ENCODE measurements at places on chromosomes 13 and 19.

DNA sequence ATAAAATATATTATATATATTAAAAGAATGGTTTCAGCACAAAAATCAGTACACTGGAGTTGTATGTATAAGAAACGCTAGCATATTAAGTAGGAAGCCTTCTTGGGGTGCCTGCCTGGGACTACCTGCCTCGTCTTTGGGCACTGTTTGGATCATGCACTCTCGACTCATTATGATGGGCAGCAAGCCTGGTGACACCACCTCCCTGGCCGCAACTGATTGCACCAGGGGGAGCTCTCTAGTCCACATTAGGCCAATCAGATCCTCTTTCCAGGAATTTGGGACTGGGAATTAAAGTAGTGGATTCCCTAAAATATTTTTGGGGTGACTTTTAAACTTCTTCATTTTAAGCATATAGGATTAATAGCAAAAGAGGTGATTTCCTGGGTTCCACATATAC, 56.0 kb upstream of the RGCC start:
- DNase-seq, result no peak

DNA sequence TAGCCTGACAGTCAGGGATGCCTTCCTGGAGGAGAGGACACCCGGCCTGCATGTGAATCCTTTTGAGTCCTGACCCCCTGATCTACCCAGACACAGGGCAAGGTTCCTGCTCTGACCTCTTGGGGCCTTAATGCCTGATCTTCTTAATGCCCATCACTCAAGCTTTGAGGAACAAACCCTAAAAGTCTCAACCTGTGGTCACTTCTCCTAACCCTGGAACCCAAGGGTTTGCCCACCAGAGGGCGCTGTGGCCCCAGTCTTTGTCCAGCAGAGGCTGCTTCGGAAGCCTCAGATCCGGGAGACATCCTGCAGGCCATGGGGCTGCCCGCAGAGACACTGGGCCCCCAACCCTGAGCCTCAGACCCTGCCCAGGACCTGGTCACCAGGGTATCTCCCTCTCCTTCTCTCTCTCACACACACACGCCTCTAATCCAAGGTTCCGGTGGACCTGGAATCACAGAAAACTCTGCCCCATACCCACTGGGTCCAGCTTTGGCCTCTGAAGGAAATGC, 9.8 kb upstream of the DPF1 start:
- peak; percentile 73 for DNase-seq

DNA sequence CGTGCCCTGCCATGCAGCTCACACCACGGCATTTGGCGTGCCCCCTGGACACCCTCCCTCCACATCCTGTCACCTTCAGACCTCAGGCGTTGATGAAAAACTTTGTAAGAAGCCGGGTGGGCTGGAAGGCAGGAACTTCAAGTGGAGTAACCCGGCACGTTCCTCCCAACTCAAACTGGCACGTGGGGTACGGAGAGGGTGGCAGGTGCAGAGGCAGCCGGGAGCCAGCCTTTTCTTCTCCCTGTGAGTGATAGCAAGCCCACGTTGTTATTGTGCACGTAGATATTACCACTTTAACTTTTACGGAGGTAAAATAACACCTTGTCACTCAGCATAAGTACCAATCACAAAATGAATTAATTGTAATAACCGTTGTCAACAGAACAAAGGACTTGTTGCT, 198.0 kb downstream of the ZNF536 start:
- DNase-seq, result no peak

DNA sequence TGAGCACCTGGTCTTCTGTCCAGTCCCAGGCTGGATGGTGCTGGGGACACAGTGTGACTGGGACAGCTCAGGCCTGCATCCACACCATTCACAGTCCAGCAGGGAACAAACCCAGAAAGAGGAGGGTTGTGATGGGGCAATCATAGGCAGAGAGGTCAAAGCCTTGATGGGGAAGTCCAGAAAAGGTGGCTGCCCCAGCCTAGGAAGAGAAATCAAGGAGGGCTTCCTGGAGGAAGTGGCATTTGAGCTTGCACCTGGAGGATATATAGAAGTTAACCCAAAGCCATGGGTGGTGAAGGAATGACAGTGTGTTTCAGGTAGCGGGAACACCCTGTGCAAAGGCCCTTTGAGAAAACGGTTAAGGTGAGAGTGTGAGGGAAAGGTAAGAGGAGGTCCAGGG, 2.6 kb upstream of the PRX start:
- DNase-seq, result no peak

DNA sequence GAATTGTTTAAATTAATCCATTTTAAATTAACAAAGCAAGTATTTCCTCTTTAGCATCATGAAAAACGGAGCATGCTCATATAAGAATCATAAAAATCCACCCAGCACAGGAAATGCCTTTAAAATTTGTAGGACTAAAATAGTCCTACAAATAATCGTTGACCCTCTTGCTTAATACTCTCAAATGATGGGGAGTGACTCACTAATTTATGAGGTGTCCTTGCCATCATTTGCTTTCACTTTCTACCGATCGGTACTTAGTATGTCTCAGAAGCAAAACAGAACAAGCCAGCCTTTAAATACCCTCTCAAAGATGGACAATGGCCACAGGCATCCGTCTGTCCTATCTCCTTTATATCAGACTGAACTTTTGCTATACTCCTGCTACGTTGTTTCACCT, 97.2 kb downstream of the SUCLA2 start:
- DNase-seq, result peak; percentile 57

GRCh38 chr19:31254611-31255010, 94.6 kb downstream of the TSHZ3 start:
- peak; percentile 26 for DNase-seq

GRCh38 chr19:31096062-31096830, 253.0 kb downstream of the TSHZ3 start:
- no peak for DNase-seq

DNA sequence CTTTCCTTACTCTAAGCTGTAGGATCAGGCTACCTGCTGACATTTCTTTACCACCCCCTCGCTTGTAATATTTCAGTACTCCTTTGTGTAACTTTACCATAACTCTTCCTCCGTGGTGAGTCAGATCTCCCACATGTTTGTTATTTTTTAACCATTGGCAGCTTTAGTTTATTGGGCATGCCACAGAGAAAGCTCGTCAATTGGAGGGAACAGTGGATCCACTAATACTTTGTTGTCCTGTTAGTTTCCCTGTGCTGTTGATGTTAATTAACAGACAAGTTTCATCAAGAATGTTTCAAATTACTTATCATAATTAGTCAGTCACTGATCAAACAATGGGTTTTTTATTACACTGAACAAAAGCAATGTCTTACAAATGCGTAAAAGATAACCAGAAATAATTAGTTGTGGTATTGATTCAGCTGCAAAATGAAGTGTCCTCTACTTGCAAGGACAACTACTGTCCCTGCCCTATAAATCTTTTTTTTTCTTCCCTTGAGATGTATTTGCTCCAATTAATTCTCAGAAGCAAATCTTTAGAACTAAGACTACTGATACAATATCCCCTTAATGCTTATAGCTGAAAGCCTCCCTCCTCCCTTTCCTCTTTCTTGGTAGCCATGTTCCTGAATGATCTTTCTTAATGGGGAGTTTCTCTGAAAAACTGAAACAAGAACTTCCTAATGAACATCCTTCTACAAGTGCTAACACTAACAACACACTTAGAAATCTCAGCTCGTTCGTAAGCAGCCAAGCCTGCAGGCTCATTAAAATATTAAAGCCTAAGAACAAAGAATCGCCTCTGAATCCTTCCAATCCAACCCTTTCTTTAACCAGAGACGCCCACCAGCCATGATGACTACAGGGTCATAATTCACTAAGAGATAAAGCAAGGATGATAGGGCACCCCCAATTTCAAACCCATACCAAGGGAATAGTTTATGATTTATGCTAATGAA, 22.2 kb downstream of the EFNB2 start:
- DNase-seq, result no peak

- DNase-seq, result peak; percentile 68
Measured at GRCh38 chr19:58460039-58460438, 6.8 kb upstream of the ZNF324 start.

GRCh38 chr13:90445179-90445578, 902.3 kb upstream of the MIR17HG start:
- peak; percentile 73 for DNase-seq

- DNase-seq, result no peak
Measured at GRCh38 chr13:21075379-21076249, 14.2 kb upstream of the LATS2 start.

GRCh38 chr13:89003656-89004055, 1332.5 kb downstream of the SLITRK5 start:
- DNase-seq, result no peak

DNA sequence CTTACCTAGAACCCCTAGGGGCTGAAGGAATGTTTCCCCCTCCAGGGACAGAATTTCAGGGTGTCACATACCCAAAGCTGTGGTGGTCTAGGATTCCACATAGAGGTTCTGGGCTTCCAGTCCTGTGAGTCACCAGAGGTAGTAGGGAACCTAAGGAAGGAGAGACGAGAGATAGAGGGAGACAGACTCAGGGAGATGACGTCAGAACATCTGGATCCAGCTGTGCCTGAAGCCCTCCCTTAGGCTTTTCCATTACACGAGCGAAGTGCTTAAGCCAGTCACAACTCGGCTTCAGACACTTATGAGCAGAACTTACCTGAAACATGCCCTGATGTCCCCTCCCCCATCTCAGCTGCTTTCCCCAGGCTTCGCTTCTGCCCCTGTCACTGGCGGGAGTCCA, 11.8 kb upstream of the SELENOW start:
- no peak for DNase-seq

DNA sequence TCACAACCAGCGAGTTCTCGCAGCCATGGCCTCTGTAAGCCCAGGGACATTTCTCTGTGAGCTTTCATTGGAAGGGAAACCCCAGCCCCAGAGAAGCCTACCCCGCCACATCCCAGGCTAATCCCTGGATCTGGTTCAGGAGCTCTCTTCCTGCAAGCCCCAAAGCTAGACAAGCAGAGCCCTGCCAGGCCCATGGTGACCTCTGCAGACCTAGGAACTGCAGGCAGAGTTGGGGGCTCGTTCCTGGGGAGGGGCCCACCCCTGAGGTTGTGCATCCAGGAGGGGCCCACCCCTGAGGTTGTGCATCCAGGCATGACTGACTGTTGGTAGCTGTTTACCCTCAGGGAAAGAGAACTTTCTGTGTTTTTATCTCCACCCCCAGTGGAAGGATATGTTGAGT, 21.7 kb downstream of the KCTD15 start:
- DNase-seq, result no peak

DNA sequence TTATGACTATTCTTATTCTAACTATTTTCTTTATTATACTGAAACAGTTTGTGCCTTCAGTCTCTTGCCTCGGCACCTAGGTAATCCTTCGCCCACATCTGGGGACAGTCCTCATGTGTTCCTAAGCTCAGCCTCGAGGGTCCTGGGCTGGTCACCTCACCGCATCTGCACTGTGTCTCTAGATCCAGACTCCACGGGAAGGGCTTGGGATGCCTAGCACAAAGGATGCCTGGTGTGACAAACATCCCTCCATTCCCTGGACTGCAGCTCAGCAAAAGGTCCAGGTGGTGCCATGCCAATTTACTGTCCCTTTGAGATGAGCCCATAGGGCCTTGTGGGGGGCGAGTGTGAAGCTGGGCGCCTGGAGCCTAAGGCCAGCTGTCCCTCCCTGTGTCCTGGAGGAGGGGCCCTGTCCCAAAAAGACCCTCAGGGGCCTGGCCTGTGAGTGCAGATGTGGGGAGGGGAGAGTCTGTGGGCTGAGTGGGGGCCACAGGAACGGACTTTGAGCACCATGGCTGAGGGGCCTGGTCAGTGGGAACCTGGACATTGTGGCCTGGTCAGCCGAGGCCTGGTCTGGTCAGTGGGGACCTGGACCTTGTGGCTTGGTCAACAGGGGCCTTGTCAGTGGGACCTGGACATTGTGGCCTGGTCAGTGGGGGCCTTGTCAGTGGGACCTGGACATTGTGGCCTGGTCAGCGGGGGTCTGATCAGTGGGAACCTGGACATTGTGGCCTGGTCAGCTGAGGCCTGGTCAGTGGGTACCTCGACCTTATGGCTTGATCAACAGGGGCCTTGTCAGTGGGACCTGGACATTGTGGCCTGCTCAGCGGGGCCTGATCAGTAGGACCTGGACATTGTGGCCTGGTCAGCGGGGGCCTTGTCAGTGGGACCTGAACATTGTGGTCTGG, 45.1 kb upstream of the TPM4 start:
- DNase-seq, result no peak

DNA sequence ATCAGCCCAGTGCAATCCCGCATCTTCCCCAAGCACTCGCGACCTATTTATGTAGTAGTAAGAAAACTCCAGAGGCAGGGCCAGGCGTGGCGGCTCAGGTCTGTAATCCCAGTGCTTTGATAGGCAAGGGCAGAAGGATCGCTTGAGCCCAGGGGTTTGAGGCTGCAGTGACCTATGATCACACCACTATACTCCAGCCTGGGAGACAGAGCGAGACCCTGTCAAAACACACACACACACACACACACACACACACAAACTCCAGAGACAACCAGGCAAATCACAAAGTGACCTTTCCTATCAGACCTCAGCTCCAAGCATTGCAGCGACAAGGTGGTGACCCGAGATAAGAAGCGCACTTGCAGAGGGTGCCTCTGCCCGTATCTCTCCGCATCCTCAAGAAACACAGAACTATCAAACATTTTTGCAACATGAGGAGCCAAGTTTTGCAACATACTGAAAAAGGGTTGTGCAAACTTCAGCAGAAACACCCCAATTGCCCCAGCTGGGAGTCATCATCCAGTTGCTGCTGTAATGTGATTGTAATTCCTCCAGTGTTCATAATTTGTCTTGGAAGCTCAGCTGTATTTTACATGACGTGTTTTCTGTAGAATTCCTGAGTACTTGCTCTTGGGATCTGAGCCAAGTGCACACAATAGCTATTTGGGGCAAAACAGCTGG, 8.7 kb upstream of the KLF2 start:
- DNase-seq, result peak; percentile 56

GRCh38 chr19:39557811-39558623, 18.1 kb upstream of the EID2 start:
- no peak for DNase-seq

GRCh38 chr19:15398501-15399233, 19.1 kb upstream of the AKAP8 start:
- no peak for DNase-seq

DNA sequence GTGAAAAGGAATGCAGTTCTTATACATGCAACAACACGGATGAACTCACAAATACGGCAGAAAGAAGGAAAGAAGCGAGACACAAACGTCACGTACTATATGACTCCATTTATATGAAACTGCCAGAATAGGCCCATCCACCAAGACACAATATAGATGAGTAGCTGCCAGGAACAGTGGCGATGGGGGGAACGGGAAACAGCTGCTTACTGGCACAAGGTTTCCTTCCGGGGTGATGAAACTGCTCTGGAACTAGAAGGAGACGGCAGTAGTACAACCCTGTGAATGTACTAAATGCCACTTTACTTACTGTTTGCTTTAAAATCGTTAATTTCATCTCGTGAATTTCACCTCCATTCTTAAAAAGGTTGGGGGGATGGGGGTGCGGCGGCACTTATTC, 28.9 kb downstream of the MLLT1 start:
- no peak for DNase-seq
